ENCODE measurements at places on chromosomes 2 and 18.

DNA sequence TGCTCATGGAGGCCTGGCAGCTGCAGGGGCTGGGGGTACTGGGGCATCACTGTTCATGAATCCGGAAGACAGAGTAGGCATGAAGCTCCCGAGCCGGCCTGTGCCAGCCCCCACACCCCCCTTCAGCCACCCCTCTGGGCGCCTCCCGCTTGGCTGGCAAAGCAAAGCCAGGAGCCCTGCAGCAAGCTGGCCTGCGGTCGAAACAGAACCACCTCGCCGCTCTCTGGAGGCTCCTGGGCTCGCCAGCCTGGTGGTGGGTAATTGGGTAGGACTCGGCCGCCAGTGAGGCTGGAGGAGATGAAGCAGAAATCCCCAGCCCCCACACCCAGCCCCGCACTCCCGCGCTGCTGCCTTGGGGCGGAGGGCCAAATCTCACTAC lies 70.9 kb upstream of the GPC1 start:
- no peak for DNase-seq

DNA sequence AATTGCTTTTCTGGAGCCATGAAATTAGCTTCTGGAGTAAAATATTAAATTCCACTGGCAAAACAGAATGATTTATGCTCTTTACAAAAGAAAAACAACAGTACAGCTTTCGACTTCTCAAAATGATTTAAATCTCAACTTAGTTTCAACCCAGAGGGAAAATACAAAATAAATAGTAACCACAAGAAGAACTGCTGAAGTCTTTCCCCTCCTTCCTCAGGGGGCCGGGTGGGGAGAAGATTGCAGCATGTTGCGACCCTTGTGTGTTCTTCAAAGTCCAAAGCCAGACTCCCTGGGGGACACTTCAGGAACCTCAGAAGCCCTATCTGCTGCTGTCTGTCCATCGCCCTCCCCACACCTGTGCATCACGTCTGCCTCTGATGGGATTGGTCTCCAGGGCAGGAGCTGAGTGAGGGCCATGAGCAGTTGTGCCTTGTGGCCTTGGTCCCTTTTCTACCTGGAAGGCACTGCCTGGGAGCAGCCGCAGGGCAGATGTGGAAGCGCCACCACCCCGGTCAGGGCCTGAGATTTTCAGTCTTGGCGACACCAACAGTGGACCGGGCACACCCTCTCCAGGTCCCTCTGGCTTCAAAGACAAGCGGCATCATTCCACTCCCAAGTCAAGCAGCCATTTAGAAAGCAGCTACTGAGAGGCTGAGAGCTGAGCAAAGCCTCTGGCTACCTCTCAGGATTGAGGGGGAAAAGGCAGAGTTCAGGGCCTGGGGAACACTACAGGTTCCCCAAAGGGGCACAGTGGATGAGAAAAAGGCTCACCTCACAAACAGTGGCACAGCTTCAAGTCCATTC lies 210.1 kb upstream of the RAB6C start:
- DNase-seq, result no peak

- no peak for DNase-seq
Observed at GRCh38 chr18:29096079-29096770, 919.3 kb upstream of the CDH2 start.

DNA sequence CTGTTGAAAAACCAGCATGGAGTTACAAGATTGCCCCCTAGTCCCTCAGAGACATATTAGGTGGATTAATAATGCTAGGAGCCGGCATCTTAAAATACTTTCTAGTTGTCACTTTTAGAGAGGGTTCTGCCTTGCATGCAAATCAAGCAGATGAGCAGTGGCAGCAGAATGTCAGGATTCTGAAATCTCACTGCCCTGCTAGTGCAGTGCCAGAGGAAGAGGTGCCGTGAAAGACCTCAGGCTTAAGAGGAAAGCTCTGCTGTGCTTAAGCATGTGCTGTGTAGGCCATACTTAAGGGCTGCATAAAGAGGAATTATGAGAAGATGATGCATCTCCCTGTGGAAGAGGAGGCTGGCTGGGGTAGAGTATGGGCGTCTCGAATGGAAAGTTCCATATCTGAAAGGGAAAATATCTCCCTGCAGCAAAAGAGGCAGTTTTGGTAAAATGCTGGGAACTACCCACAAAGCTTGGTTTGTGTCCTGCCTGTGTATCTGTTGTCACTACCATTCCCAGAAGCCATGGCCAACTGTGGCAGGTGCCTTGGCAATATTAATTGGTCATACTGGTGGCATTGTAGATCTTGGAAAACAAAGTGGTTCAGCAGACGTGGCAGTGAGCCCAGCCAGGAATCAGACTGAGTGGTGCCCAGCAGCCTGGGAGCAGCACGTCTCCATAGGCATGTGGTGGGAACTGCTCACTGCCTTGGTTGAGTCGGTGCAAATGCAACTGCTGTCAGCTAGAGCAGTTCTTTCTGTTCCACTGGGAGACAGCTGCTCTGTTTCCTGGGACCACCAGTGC lies 131.9 kb downstream of the EVA1A start:
- DNase-seq, result no peak

GRCh38 chr18:67742954-67743353 lies 226.4 kb upstream of the DSEL start:
- no peak for DNase-seq

All from T-helper 9 cell (primary cell).